ENCODE measurements at places on chromosomes 11 and 22.

DNA sequence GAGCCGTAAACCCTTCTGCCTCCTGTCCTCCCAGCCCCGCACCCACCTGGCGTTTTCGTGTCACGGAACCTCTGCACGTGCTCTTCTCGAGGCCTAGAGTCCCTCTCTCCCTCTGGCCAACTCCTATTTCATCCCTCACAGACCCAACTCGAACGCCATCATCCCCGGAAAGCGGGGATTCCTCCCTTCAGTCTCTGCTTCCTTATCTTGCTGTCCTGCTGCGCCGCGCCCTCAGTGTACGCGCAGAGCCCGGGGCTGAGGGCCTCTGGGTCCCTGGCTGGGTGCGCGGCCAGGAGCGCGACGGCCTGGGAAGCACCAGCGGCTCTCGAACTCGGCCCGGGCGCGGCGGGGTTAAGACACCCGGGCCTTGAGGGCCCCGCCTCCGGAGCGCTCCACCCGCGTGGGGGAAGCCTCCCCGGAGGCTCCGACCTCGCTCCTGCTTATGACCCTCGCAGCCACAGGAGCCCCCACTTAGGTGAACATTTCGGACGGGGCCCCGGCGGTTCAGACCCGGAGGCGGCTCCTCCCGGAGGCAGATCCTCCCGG, 398 bp upstream of the ATG16L2 start:
- DNase-seq = peak; percentile 94

DNA sequence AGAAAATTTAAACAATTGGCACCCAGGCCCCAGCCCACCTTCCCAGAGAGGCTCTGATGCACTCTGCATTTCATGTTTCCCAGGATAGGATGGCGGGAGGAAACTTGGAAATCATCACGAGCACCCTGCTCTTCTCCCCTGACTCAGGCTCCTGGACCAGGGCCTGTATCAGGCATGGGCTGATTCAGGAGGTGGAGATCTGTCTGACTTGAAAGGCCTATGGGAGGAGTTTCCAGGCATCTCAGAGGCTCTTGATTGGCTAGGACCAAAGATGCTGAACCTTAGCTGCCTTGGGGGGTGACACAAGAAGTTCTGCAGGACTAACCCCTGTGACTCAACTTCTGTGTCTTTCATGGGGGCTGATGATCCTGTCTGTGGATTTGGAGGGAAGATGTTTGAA, 106.2 kb downstream of the PKNOX2 start:
- DNase-seq = no peak

- DNase-seq = no peak
These were observed 874 bp downstream of the ZFTA start for GRCh38 chr11:63767565-63768236.

- no peak for DNase-seq
These were observed 325.1 kb downstream of the SOX6 start for GRCh38 chr11:16031210-16031609.

DNA sequence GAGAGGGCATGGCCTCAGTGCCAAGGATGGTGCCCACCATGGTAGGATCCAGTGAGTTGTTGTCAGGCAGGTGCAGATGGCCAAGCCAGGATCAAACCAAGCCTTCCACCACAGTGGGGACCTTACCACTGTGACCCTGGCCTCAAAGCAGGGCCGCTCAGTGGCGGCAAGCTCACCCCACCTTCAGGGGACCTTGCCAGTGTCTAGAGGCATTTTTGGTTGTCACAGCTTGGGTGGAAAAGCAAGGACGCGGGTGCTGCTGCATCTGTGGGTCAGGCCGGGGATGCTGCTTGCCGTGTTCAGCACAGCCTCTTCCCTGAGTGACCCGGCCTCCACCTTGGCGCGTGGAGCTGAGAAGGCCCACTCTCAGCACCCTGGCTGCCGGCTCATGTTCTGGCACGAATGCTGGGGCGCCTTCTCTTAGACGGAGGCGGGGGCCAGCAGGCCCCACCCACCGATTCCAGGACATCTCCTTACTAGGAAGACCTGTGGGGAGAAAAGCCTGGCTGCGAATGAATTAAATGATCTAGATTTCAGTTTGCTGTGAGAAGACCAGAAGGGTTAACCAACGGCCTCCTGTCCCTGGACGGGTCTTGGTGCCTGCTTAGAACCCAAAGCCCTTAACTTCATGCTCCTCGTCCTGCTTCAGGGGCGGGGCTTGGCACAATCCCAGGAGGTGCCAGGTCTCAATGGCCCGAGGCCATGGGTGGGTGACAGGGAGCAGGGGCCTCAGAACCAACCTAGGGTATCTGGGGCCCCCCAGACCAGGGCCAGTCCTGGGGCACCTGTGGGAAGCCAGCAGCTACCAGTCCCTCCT, 18.9 kb downstream of the TRMU start:
- no peak for DNase-seq

- DNase-seq = no peak
These were observed 34.4 kb downstream of the SCUBE2 start for GRCh38 chr11:9057007-9057406.

DNA sequence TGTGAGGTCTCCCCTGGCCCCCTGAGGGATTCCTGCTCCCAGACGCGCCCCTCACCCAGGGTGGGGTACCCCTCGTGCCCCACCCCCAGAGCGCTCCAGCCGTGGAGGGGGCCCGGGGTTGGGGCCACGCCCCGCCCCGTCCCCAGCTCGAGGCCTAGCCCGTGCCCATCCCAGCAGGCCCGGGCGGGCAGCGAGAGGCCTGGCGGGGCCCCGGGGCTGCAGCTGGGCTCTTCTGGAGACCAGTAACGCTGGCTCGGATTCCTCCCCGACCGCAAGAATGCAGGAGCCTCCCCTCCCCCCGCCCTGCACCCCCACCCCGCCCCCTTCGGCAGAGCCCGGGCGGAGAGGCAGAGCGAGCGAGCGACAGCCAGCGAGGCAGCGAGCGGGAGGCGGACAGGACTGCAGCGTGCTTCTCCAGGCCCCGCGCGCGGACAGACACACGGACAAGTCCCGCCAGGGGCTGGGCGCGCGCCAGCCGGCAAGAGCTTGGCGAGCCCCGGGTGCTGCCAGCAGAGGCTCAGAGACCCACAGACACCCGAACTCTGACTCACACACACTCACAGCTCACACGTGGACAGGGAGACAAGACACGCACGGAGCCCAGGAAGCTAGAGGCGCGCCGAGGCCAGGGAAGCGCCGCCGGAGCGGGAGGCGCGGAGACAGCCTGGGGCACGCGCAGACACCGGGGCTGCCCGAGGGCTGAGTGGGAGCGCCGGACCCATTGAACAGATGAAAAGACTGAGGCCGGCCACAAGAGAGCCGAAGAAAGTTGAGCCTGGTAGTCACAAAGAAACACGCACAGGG, 15.2 kb downstream of the BCL9L start:
- no peak for DNase-seq

DNA sequence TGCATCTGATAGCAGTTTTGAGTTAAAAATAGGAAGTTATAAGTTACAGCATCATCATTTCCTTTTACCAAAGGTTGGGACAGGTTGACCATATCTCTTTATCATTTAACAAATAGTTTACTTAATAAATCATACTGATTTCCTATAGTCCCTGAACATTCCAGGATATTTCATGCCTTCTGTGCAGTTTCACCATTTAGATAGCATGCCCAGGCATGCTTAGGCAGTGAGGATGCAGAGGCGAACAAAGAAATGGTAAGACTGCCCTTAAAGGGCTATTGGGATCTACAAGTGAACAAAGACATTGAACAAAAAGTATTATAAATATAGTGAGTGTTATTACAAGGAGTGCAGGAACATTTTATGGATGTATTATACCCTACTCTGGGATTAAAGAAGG, 96.4 kb downstream of the PRMT3 start:
- DNase-seq = no peak

DNA sequence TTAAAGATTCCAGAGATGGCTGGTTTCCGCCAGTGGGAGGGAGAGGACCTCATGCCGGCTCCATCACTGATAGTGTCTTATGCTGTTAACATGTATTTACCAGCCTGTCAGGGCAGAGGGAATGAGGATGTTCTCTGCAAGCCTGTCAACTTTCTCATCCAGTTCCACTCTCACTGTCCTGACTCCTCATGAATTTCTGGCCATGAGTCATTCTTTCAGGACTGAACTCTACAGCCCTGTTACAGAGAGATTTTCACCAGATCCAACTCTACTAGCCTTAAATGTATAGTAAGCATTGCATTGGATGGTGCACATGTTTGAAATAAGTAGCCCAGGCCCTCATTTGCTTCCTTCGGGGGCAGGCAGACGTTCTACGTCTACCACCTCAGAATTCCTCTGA, 387.7 kb downstream of the TMEM135 start:
- DNase-seq = no peak

GRCh38 chr11:123532131-123532530, 102.1 kb downstream of the GRAMD1B start:
- no peak for DNase-seq

DNA sequence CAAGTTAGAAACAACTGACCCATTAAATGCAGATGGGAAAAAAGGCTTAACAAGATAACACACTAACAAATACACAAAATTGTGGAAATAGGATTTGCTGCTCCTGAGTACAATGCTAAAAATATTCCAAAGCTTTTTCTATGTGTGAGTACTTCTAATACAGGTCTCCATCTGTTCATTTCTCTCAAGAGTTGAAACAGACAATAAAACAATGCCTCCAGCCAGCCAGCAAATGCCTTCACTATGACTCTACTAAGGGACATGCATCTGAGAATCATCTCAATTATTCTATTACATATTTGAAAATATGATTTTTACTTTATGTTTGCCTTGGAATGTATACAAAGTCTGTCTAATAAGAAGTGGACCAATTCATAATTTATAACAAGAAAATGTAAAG, 119.0 kb downstream of the CADM1 start:
- no peak for DNase-seq

GRCh38 chr22:36405221-36405661, 17.5 kb upstream of the MYH9 start:
- DNase-seq = no peak

Measured in mesenteric fat pad (tissue), 1 donor.